ENCODE measurements at places on chromosomes 3 and 15.

- DNase-seq, result no peak
Observed at GRCh38 chr3:116905794-116906193, 196.2 kb downstream of the TUSC7 start.

DNA sequence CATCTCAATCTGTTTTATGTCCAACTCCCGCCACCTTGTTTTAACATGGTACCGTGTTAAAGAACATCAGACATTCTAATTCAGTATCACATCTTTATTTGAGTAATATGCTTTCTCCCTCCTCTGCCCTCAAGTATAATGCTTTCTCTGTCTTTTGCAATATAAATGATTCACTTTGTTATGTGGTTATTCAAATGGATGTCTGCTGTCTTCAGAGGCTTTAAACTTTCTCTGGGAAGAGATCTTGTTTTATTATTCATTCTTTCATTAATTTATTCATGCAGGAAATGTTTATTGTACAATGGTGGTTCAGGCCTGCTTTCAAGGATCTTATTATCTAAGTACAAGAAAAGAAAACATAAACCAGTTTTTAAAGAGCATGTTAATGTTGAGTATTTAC, 57.1 kb downstream of the RAP2B start:
- peak; percentile 24 for DNase-seq

DNA sequence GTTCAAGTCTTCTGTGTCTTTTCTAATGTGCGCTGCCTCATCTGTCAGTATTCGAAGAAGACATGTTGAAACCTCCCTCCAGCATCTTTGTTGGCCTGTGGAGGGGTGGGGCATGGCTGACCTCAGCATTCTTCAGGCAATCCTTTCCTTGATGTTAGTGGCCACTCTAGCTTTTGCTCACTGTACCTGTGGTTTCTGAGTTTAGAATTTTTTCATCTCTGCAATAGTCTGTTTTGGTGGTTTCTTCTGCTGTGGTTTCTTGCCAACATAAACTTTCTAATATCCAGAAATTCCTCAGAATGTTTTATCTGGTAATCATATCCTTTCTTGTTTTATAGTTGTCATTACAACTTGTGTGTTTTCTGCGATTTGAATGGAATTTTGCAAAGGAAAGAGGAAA, 251.3 kb upstream of the NR2E3 start:
- no peak for DNase-seq

DNA sequence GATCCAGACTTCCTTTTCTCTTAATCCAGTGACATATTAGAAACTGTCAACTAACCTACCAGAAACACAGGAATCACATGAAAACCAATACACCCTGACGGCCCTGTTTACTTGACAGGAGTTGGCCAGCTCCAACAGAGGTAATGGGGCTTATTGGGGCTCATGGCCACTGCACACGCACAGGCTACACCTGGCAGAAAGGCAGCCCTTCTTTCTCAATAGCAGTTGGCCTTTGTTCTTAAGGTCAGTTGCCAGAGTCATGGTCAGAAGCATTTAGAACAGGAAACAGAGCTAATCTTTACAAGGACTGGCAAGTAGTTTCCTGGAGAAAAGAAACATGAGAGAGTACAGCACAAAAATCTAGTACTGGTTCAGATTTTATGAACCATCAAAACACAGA, 181.8 kb downstream of the MAGI1 start:
- no peak for DNase-seq

DNA sequence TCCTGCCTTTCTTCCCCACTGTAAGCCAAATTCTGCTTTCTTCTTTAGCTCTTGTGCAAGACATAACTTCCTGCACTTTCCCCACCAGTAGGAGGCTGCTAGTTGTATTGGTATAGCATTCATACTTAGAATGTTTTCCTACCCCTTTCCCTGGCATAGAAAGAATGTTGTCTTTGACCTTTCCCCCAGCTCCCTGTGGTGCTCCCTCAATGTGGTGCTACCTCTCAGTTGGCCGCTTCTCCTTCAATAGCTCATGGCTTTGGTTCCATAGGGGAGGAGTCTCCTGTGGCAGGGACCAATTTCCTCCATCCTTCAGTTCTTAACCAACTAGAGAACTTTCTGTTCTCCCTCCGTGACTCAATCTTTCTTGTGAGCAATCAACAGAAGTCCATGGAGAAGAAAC, 67.5 kb upstream of the AKAP13 start:
- peak; percentile 79 for DNase-seq

DNA sequence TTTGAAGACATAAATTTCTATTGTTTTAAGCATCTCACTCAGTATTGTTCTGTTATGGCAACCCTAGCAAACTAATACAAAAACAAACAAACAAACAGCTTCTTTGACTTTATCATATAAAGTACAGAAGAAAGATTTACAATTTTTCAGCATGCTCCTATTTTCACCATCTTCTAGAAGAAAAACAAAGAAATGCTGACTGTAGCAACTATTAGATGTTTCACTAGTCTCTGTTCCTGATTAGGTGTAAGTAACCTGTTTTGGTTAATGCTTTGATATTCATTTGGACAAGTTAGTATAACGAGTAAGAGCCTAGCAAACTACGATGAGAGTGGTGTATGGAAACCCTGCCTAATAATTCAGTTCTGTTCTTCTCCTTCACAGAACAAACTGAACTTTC, 478.5 kb downstream of the NAALADL2 start:
- DNase-seq, result no peak

All from suppressor macrophage treated with lipopolysaccharide for 1 hour (primary cell).